HuH-7.5 (cell line): ENCODE measurements at places on chromosomes 4 and X.
A peak's percentile ranks its signal among the peaks of the same experiment; 100 is the strongest.

GRCh38 chr4:88758264-88758663, 60.6 kb upstream of the NAP1L5 start:
- no peak for DNase-seq

- no peak for DNase-seq
Observed at GRCh38 chr4:118277243-118277642, 75.6 kb downstream of the PRSS12 start.

GRCh38 chr4:19850909-19851308, 400.8 kb upstream of the SLIT2 start:
- DNase-seq, result no peak

GRCh38 chr4:161936625-161937550, 226.9 kb downstream of the FSTL5 start:
- no peak for DNase-seq

DNA sequence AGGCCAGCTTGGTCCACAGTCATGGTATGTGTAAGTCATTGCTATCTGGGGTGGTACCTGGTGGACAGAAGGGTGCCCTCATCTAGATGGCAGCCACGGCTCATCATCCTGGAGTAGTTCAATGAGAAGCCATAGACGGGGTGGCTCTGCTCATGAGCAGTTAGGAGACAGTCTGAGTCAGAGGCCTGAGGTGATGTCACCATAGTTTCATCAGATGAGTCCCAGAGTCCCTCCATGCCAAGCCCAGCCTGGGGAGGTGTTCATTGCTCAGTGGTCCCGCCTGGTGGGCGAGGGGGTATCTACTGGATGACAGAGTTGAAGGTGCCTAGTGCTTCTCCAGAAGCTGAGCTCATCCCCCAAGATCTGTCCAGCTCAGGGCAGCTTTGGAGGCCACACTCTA, 49.8 kb downstream of the DLG3 start:
- DNase-seq, result no peak

DNA sequence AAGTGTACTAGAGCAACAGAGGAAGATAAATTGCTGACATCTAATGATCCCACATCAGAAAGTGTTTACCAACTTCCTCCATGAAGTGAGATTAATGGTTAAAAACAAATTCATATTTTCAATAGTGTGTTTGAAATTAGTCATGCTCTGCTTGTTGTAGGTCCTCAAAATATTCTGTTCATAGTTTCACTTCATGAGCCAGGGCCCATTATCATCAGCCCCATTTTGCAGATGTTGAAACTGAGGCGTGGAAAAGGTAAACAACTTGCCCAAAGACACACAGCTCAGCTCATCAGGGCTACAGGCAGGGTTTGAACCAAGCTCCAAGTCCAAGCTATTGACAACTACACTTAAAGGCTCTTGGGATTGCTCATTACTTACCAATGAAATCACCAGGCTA, 103.5 kb upstream of the PPARGC1A start:
- DNase-seq, result no peak

- DNase-seq, result no peak
Observed at GRCh38 chrX:71118985-71119535, 664 bp downstream of the MED12 start.

GRCh38 chr4:67475155-67475554, 70.1 kb downstream of the CENPC start:
- DNase-seq, result no peak

- no peak for DNase-seq
Observed at GRCh38 chrX:132375941-132376340, 112.9 kb downstream of the MBNL3 start.

- no peak for DNase-seq
Observed at GRCh38 chr4:17884511-17884910, 73.7 kb downstream of the NCAPG start.

GRCh38 chrX:20135944-20136343, 5.7 kb downstream of the EIF1AX start:
- DNase-seq, result no peak

- DNase-seq, result no peak
Observed at GRCh38 chr4:163280703-163281519, 51.5 kb downstream of the NPY1R start.

- DNase-seq, result no peak
Observed at GRCh38 chr4:128241425-128241913, 46.1 kb downstream of the PGRMC2 start.

DNA sequence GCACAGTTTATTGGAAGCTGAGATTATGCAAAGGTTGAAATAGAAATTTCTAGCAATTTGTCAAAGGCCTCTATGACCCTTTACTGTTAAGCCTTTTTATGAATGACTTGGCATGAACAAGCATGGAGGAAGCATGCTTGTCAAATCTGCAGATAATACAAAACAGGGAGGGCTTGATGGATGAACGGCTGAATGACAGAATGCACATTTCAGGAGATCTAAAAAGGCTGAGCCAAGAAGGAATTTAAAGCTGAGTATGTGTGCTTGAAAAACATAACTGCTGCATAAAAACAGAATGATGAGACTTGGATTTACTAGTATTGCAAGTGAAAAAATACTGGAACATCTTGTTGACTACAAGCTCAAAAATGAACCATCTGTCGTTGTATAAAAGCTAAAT, 29.0 kb upstream of the UBE2K start:
- no peak for DNase-seq

DNA sequence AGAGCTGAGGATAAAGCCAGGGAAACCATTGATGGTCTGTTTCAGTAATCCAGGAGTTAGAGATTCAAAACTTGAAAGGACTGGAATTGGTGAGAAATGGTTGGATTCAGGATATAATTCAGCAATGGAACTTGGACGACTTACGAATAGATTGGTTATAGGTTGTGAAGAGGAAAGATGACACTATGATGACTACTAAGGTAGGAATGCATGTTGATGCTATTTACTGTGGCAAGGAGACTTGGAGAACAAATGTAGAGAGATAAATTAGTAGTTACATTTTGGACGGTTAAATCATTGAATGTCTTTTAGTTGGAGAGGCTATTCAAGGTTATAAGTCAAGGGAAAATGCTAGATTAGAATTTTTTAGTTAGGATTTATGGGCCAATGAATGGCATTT, 365.4 kb upstream of the TECRL start:
- DNase-seq, result no peak

DNA sequence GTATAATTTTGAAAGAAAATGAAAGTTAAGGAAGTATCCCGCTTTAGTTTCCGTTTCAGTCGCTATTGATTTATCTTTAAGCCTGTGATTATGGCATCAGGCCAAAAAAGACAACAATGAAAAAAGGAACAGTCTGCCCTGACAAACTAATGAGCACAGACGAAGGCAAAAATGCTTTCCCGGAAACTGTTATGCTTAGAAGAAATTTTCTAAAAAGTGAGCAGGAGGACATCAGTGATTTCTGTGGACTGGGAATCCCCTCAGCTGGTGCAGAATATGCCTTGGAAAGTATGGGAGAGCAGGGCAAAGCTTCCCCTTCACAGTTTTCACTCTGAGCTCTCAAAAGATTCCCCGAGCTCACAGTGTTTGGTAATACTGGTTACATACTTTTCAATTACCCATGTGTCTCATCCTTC, 5.1 kb upstream of the CXCL10 start:
- DNase-seq, result no peak

DNA sequence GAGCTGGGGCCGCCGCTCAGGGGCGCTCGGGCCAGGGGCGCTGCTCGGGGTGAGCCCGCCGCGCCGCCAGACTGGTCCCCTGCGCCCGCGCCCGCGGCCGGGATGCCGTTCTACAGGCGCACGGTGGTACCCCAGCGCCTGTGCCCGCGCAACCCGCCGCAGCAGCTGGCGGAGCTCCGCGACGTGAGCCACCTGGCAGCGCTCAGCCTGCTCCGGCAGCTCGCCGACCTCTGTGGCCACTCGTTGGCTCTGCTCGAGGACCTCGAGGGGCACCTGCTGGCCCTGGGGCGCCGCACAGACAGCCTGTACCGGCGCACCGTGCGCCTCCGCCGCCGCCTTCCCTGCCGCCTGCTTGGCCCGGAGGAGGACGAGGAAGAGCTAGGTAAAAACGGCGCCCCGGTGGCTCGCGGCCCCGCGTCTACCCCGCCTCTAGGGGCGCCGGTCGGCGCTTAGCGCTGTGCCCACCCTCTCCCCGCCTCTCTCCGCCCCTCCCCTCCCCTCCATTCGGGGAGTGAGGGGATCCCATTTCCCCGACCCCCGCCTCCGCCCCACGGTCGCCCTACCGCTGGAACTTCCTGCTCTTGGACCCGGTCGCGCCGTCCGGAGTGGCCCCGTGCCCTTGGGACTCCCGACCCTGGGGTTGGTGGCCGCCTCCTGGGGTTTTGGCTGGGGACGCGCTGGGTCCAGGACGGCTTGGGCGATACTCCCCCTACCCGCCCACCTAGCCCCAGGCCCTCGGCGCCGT, 513 bp downstream of the NHSL2 start:
- DNase-seq, result no peak

- no peak for DNase-seq
Observed at GRCh38 chr4:142663828-142664227, 182.3 kb downstream of the INPP4B start.

GRCh38 chrX:120664081-120664480, 34.2 kb upstream of the C1GALT1C1 start:
- no peak for DNase-seq

DNA sequence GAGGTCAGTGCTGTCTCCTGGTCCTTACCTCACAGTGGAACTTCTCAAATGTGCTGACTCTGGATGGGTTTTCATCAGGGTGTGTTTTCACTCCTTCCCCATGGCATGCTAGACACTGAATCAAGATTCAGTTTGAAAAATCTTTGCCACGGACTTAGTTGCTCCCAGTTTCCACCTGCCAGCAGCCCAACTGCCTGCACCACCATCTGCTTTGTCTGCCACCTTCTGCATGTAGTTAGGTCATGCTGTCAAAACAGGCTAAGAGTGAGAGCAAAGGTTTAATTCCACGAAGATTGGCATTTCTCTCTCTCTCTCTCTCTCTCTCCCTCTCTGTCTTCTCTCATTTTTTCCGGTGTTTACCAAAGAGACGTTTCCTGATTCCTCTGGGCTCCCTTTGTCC, 258.0 kb upstream of the EDNRA start:
- DNase-seq, result no peak

DNA sequence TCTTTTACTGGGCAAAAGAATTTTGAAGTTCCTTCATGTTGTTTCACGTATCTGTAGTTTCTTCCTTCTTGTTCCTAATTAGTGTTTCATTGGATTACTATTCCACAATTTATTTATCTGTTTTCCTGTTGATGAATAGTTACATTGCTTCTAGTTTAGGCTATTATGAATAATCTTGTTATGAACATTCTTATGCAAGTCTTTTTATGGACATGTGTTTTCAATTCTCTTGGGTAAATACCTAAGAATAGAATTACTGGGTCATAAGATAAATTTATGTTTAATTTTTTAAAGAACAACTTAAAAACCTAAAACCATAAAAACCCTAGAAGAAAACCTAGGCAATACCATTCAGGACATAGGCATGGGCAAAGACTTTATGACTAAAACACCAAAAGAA, 70.9 kb upstream of the RXFP1 start:
- no peak for DNase-seq

- DNase-seq, result peak; percentile 15
Observed at GRCh38 chrX:9785944-9786797, at the start of gene SHROOM2. SHROOM2 (plus strand) TSS chrX:9786429; CDS start chrX:9786546, 117 bp downstream.

GRCh38 chrX:63993936-63994335, 208.9 kb upstream of the ARHGEF9 start:
- no peak for DNase-seq

GRCh38 chr4:90120037-90120436, 7.2 kb upstream of the CCSER1 start:
- DNase-seq, result no peak

DNA sequence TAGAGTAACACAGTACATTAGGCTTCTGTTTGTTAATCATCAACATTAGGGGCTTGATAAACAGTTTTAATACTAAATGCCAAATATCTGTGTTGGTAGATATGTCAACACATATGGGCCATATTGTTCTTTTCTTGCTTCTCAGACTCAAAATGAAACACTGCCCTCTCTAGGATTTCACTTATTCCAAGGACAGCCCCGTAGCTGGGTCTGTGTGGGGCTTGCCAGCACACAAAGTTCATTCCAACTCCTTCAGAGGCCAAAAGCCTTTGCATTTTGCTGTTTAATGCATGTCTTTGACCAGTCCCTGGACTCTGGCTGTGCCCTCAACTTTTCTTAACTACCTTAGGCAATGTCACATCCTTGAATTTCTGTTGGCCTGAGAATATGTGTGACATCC, 102.0 kb upstream of the ZNF827 start:
- no peak for DNase-seq

DNA sequence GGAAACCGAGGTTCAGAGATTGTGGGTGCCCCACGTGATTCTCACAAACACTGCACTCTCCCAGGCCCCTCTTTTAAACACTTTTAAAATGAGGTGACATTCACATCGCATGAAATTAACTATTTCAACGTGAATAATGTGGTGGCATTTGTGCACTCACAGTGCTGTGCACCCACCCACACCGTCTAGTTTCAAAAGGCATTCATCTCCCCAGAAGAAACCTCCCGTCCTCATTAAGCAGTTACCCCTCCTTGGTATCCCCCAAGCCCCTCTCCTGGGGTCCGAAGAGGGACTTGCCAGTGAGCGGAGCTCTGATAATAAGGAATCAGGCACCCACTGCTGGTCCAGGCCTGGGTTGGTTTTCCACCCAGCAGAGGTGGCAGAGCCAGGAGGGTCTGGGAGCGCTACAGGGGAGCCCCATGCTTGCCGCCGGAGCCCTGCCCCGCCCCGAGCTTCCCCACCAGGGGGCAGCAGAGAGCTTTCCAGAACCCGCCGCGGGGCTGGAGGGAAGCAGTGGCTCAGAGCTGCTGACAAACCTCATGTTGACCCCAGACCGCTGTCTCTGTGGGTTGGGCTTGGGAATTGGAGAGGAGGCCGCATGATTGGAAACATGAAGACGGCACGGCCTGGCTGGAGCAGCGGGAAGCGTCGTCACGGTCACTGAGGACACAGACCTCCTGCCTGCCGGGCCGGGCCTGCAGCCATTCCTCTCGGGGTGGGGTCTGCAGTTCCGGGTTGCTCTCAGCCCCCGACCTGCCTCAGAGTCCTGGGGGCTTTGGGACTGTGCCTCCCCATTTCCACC, 27.5 kb upstream of the HTRA3 start:
- DNase-seq, result peak; percentile 99

GRCh38 chr4:184528713-184529112, 54.4 kb upstream of the IRF2 start:
- DNase-seq, result no peak

- no peak for DNase-seq
Observed at GRCh38 chrX:150094996-150095395, 156.7 kb upstream of the EOLA2 start.

- no peak for DNase-seq
Observed at GRCh38 chr4:174053895-174054294, 229.6 kb downstream of the FBXO8 start.

DNA sequence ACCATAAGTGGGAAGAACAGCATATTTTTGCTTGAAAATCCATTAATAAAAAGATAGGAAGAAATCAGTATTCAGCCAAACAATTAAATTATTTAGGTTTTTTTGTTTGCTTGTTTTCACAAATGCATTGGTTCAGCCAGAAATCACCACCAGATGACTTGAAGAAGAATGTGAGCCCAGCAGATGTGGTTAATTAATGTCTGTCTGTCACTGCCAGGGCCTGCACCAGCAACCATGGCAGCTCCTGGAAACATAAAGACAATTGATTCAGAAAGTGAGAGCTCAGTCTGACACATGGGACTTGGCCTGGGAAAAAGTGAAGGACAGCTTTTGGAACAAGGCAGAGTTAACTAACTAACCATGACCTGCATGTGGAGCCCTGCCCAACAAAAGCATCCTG, 74.0 kb downstream of the MAOB start:
- DNase-seq, result no peak

GRCh38 chr4:7019367-7019766, 23.8 kb upstream of the TADA2B start:
- no peak for DNase-seq
